ENCODE measurements at places on chromosomes 5 and 9.

DNA sequence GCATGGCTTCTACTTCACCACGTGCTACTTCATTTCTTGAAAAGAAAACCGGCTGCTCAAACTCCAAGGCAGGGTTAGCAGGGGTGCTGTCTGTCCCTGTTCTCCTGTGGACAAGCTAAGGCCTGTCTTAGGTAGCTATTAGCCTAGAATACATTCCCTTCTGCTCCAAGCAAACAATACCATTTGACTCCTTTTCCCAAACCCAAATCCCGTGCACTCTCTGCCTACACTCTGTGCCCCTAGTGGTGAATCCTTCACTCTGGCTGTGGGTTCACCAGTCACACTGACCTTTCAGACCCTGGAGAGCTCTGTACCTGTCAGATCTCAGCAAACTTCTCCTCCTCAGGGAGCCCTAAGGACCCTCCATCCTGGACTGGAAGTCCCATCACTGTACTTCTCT is 211.6 kb downstream of the SLIT3 start:
- DNase-seq = peak; percentile 43

DNA sequence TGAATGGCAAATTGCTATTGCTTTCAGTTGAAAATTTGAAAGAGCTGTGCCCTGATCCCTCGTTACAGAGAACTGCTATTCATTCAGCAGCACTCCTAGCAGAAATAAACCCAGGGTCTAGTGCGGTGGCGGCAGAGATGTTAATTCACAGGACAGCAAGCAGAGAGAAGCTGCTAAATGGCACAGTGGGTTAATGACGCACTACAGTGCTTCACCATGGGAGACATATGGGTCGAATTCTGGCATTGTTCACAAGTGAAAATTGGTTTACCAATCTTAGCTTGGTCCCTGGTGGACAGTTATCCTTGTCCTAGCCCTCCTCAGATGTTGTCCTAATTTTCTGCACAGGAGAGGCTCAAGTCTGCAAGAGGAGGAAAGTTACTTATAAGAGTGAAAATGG is 807.4 kb downstream of the TLE1 start:
- peak; percentile 8 for DNase-seq

DNA sequence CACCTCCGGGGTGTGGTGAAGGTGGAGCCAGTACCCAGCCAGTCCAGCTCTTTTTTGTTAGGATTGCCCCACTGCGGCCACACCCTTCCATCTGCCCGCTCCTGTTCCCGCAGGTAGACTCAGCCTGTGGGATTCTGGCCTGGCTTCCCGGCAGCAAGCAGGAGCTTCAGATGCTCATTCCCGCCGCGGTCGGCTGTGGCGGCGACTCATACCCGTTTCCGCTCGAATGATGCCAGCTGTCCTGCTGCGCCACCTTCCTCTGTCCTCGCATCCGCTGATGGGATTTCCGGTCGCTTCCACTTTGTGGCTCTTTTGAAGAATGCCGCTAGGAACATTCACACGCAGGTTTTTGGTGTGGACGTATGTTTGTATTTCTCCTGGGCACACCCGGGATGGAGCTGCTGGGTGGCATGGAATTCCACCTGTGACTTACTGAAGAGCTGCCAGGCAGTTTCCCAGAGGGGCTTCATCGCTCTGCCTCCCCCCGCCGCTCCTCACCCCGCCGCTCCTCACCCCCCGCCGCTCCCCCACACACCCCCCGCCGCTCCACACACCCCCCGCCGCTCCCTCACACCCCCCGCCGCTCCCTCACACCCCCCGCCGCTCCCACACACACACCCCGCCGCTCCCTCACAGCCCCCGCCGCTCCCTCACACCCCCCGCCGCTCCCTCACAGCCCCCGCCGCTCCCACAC is 60.3 kb downstream of the TENT4A start:
- DNase-seq = no peak

DNA sequence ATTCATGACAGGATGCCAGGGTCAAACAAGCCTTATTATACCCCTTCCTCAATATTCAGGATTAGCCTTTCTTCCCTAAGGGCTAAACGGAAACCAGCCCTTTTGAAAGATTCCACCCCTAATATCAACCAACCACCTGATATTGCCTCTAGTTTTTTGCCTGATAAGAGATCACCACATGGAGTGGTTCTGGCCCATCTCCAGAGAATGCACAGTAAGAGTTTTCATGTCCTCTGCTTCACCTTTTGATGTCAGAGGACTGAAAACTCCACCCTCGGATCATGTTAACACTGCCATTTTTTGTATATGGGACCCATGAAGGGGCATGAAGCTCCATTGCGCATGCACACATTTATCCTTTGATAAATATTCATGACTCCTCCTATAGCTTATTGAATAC is 5.8 kb upstream of the LNPEP start:
- no peak for DNase-seq

DNA sequence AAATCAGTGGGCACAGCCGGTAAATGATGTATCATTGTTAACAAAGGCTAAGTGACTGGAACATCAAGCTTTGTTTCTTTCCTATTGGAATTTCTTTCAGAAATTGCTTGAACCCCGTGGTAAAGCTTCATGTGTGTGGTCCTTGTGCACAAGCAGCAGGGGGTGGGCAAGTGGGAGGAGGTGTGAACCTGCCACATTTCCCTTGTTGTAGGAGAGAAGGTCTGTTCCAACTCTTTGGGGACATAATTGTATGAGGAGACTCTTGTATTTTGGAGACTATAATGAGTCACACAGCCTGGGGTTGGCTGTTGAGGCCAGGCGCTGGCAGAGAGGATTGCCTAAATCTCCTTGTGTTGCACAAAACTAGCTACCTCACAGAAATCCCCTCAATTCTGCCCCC is 620.5 kb downstream of the IRX1 start:
- DNase-seq = no peak

GRCh38 chr5:67960939-67961338 is 254.6 kb upstream of the PIK3R1 start:
- DNase-seq = peak; percentile 5

DNA sequence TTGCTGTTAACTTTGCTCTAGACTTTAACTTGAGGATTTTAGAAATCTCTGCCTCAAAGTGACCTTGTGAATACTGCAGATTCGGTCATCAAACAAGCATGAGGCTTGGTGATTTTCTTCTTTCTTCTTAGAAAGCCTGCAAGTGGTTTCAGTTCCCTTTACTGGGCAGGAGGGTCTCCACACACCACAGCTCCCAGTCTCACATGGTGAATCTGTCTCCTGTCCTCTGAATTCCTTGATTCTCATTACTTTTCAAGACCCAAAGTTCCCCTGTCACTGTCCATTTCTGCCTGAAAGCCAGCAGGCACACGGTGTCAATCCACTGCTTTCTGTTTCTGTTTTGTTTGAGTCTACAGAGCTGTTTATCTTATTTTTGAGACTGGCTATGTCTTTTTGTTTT is 14.1 kb downstream of the HSPB3 start:
- DNase-seq = no peak

DNA sequence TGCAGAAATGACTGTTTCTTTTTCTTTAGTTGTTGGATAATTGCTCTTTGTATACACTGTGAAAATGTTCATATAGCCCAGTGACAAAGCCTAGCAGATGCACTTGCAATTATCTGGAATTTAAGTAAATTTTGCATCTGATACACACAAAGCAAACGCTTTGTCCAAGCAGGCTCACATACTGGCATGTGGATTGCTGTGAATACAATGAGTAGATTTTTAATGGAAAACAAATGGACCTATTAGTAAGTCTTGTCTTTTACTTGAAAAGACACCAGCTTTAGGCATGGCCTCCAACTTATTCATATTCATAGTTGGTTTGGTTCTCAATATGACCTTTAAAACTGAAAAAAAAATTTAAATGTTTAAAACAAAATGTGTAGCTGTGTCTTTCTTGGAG is 1299.8 kb upstream of the WWC1 start:
- no peak for DNase-seq

DNA sequence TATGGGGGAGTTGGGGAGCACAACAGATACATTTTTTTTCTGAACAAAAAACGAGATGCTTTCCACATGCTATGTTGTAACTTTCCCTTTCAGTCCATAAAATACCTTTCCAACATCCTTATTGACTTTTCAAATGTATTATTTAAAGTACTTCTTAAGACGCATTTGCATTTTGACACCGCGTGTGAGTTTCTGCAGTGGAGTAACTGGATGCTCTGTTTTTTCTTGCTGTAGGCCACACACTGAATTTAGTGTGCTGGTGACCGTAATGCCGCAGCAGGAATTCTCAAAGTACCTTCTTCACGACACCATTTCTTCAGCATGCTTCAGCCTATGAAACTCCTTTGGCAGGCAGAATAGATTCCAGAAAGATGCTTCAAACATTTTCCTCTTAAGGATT is 14.3 kb upstream of the EPB41L4B start:
- no peak for DNase-seq

DNA sequence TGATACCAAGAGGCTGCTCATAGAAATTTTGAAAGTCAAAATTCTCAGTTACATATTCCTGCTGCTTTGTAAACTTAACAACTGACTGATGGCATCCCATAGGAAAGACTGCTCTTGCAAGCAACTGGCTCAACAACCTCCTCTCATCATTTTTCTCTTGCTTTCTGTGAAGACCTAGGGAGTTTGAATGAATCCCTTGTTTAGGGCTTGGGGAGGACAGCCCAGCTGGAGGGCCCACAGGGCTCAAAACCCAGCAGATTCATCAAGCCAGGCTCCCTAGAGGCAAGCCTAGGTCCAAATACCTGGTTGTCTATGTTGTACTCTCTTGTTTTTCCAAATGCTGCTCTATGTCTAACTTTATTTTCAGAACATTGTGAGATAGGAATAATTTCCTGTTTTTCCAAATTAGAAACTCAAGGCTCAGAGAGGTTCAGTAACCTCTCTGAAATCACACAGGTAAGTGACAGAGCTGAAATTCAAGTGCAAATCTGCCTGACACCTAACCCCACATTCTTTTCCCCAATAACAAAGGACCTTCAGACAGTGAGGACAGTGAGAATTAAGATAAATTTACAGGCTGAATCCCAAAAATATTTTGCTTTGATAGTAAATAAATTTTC is 558.9 kb upstream of the KLF4 start:
- no peak for DNase-seq

GRCh38 chr5:159427180-159428012 is 97.1 kb upstream of the IL12B start:
- no peak for DNase-seq

DNA sequence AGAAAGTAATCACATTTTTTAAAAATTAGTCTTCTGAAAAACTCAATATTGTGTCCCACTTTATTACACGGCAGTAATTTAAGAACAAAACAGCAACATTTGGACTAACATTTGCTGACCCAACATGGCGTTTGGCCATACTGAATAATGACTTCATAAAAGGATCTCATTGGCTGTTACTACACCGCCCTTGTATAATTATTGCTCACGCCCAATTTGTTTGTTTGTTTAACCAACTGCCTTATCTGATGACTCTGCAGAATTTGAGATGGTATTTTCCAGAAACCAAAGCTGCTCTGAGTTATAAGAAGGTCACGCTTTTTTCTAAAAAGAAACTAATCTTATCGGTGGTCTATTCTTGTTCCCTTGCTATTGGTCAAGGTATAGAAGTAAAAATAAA is 200.2 kb upstream of the TARS1 start:
- DNase-seq = no peak

DNA sequence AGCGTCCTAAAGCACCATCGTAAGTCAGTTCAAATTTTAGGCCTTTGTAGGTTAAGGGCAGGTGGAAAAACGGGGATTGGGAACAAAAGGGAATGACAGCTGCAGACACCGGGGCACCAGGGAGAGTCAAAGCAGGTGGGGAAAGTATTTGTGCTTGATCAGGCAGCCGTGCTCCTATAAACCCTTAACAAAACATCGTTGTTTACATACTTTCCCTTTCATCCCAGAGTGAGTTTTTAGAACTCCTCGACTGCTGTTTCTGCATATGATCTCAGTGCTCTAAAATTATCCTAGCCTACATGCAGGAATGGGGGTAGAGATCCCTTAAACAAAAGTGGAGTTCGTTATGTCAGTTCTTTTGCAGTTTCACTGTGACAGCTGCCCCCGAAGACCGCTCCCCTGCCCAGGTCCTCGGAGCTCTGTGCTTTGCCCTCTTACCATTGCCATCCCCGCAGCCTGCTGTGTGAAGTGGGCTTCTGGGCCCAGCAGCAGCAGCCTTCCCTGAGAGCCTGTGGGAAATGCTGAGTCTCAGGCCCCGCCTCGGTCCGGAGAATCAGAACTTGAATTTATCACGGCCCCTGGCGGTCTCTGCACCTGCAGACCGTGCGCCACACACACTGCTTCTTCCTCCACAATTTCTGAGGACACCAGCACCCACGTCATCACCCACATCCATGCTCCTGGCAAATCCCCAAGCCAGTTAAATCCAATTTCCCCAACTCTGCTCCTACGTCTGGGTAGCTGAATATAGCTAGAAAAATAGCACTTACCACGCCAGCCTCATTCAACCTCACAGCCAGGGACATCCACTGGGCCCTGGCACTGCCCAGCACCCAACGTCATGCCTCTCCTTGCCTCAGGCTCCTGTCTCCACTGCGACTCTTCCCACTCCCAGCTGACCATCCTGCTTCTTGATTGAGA is 86.8 kb downstream of the NSUN2 start:
- DNase-seq = no peak

- DNase-seq = no peak
Measured at GRCh38 chr5:61026004-61026403, 81.0 kb downstream of the NDUFAF2 start.

DNA sequence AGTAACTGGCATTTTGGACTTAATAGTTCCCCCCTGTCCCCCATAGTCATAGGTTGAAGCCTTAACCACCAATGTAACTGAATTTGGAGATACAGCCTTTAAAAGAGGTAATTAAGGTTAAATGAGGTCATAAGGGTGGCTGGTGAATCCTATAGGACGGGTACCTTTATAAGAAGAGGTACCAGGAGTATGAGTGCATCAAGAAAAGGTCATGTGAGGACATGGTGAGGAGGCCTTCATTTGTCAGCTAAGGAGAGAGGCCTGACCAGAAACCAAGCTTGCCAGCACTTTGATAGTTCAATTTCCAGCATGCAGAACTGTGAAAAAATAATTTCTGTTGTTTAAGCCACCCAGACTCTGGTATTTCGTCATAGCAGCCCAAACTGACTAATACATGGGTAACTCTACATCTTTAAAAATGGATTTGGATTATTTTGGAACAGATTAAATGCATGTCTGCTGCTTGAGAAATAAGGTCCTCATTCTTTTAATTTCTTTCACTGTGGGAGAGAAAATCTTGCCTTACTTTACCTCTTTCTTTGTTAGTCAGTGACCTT is 9.7 kb downstream of the RASA1 start:
- no peak for DNase-seq

- DNase-seq = no peak
Measured at GRCh38 chr9:129826344-129826743, 2.4 kb upstream of the TOR1A start.

DNA sequence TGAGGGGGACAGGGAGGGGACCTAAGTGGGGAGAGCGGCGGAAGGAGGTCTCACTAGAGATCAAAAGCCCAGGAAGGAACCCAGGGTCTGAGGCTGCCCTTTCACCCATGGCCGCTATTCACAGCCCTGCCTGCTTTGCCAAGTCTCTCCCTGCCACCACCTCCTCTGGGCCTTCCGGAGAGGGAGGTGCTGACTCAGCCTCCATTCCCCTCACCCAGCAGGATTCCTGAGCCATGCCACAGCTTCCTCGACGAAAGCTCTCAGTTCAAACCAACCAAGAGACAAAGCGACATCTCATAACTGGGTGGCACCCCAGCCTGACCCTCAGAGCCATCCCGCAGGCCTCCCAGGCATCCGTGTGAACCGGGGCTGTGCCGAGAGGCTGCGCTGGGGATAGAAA is 36.7 kb downstream of the PAX5 start:
- peak; percentile 37 for DNase-seq

Measured in ELF-1 (cell line).